Glutamatergic neuron (in vitro differentiated cells): ENCODE measurements at places on chromosomes 11 and 22. TPM values are rescaled to one million over a fixed set of nuclear protein-coding genes. Genes with fewer than 3 reads are reported as not detected.
A peak's percentile ranks its signal among the peaks of the same experiment; 100 is the strongest.

DNA sequence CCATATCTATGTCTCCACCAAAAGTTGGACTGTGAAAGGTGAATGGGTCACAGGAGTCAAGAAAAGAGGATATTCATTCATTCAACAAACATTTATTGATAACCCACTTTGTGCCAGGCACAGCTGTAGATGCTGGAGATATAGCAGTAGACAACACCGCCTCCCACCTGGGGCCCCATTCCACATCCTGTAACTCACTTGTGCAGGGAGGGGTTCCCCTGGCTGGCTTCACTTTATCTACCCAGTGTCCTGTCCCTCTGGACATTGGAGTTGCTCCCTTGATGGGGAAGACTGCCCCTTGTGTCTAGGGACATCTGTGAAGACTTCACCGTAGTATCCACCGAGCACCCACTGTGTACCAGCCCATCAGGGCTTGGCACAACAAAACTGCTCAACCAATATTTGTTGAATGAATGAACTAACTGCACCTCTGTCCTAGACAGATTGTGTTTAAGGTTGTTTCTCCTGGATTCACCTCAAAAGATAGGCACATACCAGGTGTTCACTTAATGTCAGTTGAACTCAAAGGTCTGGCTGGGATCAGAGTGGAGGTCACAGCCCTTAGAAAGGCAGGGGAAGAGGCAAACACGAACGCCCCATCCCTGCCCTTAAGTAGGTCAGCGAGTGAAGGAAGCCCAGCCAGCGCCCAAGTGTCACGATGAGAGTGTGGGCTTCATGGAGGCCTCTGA, 1.4 kb upstream of the OVOL1 start:
- H3K27me3 ChIP-seq, result peaks cover 15% of the 10 kb centered on the region
- H3K27ac ChIP-seq, result no peak overlapping the region
- H3K36me3 ChIP-seq, result peaks cover 4% of the 10 kb centered on the region
- peak overlapping the region; percentile 77 for H3K4me3 ChIP-seq
- peaks cover 3% of the 10 kb centered on the region for H3K4me1 ChIP-seq

DNA sequence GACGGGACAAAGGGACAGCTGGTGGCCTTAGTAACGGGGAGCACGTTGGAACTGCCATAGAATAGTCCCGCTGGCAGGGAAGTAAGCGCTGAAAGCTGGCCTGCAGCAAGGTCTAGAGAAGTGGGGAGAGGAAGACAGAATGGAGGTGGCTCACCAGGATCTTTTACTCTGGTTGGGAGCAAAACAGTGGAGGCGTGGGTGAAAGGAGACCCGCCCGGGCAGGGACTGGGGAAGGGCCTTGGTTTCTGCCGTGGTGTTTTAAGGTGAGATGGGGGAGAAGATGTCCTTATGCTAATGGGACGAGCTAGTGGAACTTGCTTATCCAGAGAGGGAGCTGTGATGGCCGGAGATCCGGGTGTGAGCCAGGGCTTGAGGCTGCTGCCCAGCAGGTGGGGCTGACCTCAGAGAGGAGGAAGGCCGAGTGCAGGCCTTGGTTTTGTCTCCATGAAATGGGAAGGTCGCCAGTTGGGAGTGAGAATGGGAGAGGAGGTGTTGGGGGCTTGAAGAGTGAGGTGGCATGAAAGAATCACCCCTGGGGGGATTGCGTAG, 56.4 kb upstream of the CTTN start:
- H3K4me1 ChIP-seq, result no peaks in the 10 kb centered on the region
- peak overlapping the region; percentile 54 for H3K27ac ChIP-seq
- no peak for DNase-seq

GRCh38 chr11:13668957-13669521, 571 bp downstream of the FAR1 start:
- H3K27me3 ChIP-seq, result peaks cover 4% of the 10 kb centered on the region
- H3K4me1 ChIP-seq, result peaks cover 21% of the 10 kb centered on the region
- H3K4me3 ChIP-seq, result peak overlapping the region; percentile 99
- DNase-seq, result peak; percentile 71
- peak overlapping the region; percentile 95 for H3K27ac ChIP-seq
- no peaks in the 10 kb centered on the region for H3K36me3 ChIP-seq

The ZC3H12C gene
- total RNA-seq, result 60.6 TPM

DNA sequence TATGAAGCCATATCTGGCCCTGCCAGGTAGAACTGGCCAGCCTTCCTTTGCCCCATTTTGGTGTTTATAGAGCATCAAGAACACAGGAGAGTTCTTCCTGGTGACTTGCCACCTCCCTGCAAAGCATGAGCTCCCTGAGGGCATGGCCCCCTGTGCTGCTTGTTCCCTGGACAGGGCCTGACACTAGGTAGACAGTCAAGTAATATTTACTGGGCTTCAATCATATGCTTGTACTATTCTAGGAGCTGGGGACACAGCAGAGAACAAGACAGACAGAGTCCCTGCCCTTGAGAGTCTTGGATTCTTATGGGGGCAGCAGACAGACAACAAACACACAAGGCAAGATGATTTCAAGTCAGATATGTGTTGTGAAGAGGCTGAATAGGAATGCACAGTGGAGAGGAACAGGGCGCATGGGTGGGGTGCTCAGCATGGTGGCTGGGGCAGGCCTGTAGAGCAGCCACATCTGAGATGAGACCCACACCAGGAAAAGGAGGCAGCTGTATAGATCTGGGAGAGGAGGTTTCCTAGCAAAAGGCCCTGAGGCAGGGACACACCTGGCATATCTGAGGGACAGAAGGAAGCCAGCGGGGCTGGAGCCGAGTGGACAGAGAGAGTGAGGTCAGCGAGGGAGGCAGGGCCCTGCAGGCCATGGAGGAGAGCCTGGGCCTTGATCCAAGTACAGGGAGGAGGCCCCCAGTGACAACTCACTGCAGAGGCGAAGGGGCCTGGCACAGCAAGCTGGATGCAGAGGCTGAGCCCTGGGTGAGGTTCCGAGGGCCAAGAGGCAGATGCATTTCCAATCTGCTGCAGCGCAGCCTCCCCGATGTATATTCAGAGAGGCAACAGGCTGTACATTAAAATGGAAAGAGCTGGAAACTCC, 10.2 kb upstream of the CBX6 start:
- H3K4me3 ChIP-seq, result no peak overlapping the region
- no peaks in the 10 kb centered on the region for H3K36me3 ChIP-seq

- no peak for DNase-seq
- H3K4me1 ChIP-seq, result peaks cover 2% of the 10 kb centered on the region
- no peaks in the 10 kb centered on the region for H3K27me3 ChIP-seq
- no peak overlapping the region for H3K4me3 ChIP-seq
- no peaks in the 10 kb centered on the region for H3K36me3 ChIP-seq
Observed at GRCh38 chr11:14673824-14674405, 30.3 kb downstream of the PDE3B start.

DNA sequence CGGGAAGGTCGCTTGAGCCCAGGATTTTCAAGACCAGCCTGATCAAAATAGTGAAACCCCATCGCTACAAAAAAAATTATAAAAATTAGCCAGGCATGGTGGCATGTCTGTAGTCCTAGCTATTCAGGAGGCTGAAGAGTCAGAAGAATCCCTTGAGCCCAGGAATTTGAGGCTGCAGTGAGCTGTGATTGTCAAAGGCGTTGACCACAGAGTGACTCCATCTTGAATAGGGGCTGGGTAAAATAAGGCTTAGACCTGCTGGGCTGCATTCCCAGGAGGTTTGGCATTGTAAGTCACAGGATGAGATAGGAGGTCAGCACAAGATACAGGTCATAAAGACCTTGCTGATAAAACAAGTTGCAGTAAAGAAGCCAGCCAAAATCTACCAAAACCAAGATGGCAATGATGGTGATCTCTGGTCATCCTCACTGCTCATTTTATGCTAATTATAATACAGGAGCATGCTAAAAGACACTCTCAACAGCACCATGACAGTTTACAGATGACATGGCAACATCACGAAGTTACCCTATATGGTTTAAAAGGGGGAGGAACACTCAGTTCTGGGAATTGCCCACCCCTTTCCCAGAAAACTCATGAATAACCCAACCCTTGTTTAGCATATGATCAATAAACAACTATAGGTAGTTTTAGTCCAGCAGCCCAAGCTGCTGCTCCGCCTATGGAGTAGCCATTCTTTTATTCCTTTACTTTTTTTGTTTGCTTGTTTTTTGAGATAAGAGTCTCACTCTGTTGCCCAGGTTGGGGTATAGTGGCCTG, 2.8 kb upstream of the RDX start:
- no peak for DNase-seq
- peaks cover 4% of the 10 kb centered on the region for H3K4me1 ChIP-seq
- no peaks in the 10 kb centered on the region for H3K36me3 ChIP-seq
- no peaks in the 10 kb centered on the region for H3K27me3 ChIP-seq
- no peak overlapping the region for H3K27ac ChIP-seq
- H3K4me3 ChIP-seq, result no peak overlapping the region

- no peak overlapping the region for H3K4me3 ChIP-seq
- no peaks in the 10 kb centered on the region for H3K4me1 ChIP-seq
- peak; percentile 61 for DNase-seq
- no peaks in the 10 kb centered on the region for H3K36me3 ChIP-seq
- peaks cover 28% of the 10 kb centered on the region for H3K27me3 ChIP-seq
Observed at GRCh38 chr11:2140411-2141400, 1.5 kb upstream of the IGF2 start.

The CFAP68 gene
- total RNA-seq, result 21.7 TPM

GRCh38 chr11:78289552-78290292, 101.0 kb downstream of the USP35 start:
- DNase-seq, result no peak
- H3K27me3 ChIP-seq, result no peaks in the 10 kb centered on the region
- peaks cover 4% of the 10 kb centered on the region for H3K4me1 ChIP-seq
- peaks cover 19% of the 10 kb centered on the region for H3K36me3 ChIP-seq
- H3K27ac ChIP-seq, result no peak overlapping the region

- H3K27ac ChIP-seq, result no peak overlapping the region
- H3K27me3 ChIP-seq, result no peaks in the 10 kb centered on the region
- H3K4me1 ChIP-seq, result no peaks in the 10 kb centered on the region
- peaks cover 12% of the 10 kb centered on the region for H3K36me3 ChIP-seq
- peak; percentile 16 for DNase-seq
Observed at GRCh38 chr11:88886796-88887195, 179.0 kb downstream of the GRM5 start.

DNA sequence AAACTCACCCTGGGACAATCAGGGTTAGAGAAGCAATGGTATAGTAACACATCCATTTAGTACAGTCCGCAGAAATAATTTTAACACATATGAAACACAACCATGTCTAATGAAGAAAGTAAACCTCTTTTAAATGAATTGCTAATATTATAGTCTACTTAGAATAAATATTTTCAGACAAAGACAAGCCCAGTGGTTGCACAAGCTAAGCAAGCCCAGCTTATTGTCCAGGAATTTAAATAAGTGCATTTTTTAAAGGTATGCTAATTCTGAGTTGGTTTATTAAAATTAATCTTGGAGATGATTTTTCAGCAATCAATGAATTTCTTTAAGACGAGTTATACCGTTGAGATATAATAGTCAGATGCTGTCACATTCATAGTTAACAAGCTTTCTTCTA, 118.8 kb upstream of the BLID start:
- H3K27ac ChIP-seq, result no peak overlapping the region
- H3K36me3 ChIP-seq, result no peaks in the 10 kb centered on the region
- no peaks in the 10 kb centered on the region for H3K4me1 ChIP-seq
- no peak for DNase-seq
- no peaks in the 10 kb centered on the region for H3K27me3 ChIP-seq

GRCh38 chr11:31921081-31921480, 110.0 kb upstream of the PAX6 start:
- no peak overlapping the region for H3K27ac ChIP-seq
- no peaks in the 10 kb centered on the region for H3K27me3 ChIP-seq
- no peak overlapping the region for H3K4me3 ChIP-seq
- DNase-seq, result no peak

DNA sequence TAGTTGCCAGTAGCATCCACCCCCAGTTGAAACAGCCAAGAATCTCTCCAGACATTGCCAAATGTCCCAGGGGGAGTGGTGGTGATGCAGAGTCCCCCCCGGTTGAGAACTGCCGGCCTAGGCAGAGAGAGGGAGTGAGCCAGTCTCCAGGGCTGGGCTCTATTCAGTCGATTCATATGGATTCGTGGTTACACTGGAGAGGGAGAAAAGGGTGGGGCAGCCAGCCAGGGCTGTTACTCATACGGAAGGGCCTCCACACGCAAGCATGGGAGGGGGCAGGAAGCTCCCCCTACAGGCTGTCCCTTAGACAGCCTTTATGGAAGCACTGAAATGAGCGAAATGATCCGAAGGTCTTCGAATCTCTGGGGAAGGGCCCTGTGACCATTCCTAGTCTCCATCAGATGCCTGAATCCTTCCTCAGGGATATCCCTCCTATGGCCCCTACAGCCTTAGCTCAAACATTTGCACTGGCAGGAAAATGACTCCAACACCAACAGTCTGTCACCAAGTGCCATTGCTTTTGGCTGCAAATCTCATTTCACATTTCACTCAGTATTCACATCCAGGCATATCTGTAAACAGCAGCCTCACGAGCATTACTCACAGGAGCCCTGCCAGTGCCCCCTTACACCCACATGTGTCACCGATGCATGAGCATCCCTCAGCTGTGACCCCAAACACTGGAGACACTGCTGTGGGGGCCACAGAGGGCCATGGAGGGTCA, 18.4 kb upstream of the TLCD5 start:
- H3K27me3 ChIP-seq, result peaks cover 2% of the 10 kb centered on the region
- H3K4me1 ChIP-seq, result peaks cover 5% of the 10 kb centered on the region
- H3K36me3 ChIP-seq, result no peaks in the 10 kb centered on the region
- no peak for DNase-seq

DNA sequence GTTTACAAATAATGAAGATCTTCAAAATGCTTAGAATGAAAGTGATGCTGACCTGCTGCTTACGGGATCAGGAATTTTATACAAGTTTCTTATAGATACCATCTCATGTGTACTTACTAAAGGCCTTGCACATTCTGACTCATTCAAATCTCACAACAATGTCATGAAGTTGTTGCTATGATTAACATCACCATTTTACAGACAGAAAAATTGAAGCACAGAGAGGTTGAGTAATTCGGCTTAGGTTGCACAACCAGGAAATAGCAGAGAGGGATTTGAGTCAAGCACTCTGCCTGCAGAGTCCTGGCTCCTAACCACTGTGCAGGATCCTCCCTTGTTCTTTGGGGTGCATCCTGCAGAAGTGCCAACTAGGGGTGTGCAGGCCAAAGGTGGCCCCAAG, 471.9 kb downstream of the MIAT start:
- H3K27ac ChIP-seq, result no peak overlapping the region
- H3K4me3 ChIP-seq, result no peak overlapping the region
- peaks cover 8% of the 10 kb centered on the region for H3K27me3 ChIP-seq

The HBB gene
- total RNA-seq, result not detected

DNA sequence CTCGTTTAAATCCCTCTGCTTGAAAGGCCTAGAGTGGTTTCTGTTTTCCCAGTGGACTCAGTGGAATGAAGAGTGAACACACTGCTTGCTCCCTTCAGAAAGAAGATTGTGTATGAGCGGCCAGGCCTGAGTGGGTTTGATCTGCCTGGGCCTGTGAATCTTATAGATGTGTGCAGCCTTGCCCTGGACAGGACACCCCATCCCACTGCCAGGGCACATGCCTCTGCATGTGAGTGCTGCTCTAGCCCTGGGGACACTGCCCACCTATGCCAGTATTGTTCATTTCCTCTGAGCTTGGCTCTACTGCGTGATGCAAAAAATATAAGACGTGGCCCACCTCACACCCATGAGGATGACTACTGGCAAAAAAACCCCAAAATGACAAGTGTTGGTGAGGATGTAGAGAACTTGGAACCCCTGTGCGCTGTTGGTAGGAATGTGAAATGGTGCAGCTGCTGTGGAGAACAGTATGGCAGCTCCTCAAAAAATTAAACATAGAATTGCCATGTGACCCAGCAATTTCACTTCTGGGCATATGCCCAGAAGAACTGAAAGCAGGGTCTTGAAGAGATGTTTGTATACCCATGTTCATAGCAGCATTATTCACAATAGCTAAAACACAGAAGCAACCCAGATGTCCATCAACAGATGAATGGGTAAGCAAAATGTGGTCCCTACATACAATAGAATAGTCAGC, 27.3 kb upstream of the NECTIN1 start:
- H3K27me3 ChIP-seq, result peaks cover 5% of the 10 kb centered on the region
- H3K36me3 ChIP-seq, result no peaks in the 10 kb centered on the region
- H3K27ac ChIP-seq, result no peak overlapping the region
- no peak overlapping the region for H3K4me3 ChIP-seq
- peaks cover 16% of the 10 kb centered on the region for H3K4me1 ChIP-seq
- no peak for DNase-seq
